Epithelial cell of esophagus (primary cell): ENCODE measurements at places on chromosomes 4 and X.

- DNase-seq = no peak
These were observed 432.5 kb upstream of the TENM3 start for GRCh38 chr4:181810711-181811110.

GRCh38 chr4:92303621-92304027, at the start of gene GRID2:
Gene GRID2, plus strand, starts transcription at chr4:92303966.
- peak; percentile 33 for DNase-seq

- no peak for DNase-seq
These were observed 118.4 kb downstream of the CPZ start for GRCh38 chr4:8710946-8711345.

DNA sequence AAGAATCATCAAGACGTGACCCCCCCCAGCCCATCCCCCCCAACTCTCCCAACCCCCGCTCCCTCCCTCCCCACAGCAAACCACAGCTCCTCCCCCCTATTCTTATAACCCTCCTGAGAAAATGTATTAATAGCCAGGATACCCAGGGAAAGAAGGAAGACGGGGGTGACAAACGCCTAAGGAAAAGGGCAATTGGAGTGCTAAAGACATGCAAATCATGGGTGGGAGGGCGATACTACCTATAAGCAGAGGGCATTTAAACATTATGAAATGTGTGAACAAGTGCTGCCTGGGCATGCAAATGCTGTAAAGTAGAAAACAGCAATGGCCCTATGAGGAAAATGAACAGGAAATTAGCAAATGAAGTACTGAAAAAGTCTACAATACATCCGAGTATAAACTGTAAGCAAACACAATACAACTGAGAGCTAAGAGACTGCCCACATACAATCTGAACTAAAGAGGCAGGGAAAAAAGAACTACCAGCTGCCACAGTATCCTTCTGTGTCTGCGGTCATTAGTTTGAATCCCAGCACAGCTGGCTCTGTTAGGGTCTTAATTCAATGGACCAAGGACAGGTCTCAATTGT, 2.4 kb downstream of the CXXC4 start:
- peak; percentile 54 for DNase-seq

GRCh38 chrX:151714362-151714761, 1.5 kb upstream of the FATE1 start:
- no peak for DNase-seq
